Tibial nerve (tissue), 4 donors: ENCODE measurements at places on chromosomes 7 and 10. TPM values are rescaled to one million over a fixed set of nuclear protein-coding genes. Genes with fewer than 3 reads are reported as not detected.

- DNase-seq: no peak
Measured at GRCh38 chr7:4965295-4966022, 6.5 kb upstream of the MMD2 start.

GRCh38 chr10:7015457-7015856, 395.4 kb downstream of the SFMBT2 start:
- no peak for DNase-seq

DNA sequence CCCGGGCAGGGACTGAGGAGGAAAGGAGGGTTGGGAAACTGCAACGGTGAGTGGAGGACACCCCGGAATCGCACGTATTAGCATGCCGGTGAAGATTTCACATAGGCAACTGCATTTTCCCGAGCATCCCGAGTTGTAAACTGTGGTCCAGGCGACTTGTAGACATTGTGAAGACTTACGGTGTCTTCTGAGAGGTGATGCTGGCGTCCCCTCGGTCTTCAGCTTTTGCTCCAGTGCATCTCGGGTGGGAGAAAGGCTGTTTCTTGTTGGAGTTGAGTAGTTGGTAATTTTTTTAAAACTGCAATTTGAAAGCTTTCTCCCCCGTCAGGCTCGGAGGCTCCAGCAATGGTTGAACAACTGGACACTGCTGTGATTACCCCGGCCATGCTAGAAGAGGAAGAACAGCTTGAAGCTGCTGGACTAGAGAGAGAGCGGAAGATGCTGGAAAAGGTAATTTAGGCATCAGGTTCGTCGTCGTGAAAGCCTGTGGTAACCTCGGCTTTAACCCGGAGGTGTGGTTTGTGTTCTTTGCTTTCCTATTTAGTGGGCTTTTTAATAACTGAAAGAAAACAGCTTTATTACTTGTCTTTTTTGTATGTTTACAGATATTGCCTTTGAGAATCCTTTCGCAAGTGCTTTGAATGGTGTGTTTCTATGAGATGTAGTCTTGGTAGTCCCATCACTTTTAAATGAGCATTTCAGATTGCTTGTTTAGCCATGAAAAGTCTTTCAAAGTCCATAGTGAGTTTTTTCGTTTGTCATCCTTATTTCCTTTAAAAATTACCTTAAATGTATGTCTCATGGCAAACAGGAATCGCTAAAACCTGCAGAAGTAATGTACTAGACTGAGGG, 687 bp downstream of the HELLS start:
- no peak for DNase-seq

DNA sequence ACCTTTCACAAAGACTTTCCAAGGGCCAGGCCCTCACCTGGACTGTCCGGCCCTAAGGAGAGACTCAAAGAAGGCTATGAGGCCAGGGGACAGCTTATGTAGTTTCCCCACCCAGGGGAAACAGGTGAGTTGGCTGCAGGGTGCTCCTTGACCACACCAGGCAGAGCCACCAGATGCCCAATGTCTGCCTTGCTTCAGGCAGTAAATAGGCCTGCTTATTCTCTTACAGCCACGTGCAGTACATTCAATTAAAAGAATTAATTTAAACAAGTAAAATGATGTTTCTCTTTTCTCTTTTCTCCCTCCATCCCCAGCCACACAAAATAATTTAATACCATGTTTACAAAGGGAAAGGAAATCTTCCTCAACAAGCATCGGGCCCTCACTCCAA, 66.6 kb upstream of the ABLIM1 start:
- no peak for DNase-seq

DNA sequence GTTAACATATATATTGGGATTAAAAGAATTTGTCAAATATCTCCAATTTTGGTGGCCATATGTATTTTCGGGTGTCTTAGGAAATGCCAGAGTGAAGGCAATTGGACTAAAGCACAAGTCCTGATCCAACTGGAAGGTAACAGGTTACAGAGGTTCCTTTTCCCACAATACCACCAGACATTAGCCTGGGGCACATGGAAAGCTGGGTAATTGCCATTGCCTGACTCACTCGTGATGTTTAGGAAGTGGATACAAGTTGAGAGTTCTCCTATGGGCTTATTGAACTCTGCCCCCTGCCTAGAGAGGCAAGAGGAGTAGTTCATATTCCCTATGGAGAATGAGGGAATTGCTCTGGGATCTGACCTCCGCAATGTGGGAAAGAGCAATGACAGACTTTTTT, 5.7 kb downstream of the DNAH11 start:
- no peak for DNase-seq

- no peak for DNase-seq
Measured at GRCh38 chr10:79447911-79448731, 2.7 kb upstream of the ZCCHC24 start.

DNA sequence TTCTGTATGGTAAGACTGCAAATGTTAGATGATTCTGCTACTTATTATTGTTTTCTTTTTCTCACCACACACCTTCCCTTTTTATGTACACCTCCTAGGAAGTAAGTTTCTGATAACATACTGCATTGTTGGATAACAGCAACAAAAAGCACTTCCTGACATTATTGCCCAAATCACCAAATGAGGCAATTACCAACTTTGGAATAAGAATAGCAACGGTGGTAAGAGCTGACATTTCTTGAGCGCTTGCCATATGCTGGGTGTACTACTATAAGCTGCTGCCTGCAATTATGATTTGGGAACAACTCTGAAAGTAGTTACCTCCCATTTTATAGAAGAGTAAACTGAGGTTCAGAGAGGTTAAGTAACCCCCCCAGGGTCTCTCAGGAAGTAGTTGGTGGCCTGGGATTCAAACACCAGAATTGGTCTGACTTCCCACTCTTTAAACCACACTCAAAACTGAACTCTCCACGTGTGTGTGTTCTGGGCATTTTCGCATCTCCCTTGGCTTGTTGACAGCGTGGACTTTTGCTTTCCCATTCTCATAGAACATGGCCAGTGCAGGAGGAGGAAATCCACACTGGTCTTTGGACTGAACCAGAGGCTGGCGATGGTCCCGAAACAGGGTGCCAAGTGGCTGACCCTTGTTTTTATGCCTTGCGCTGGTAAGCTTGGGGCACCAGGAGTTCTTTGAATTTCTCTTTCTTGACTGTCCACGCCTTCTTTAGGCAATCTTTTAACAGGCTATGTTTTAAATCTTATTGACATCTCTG, 71.4 kb downstream of the TCF7L2 start:
- no peak for DNase-seq

Gene ZP3
- total RNA-seq: 19.4 TPM

Gene MBL2
- total RNA-seq: 0.22 TPM

Gene PCBD1
- 57.7 TPM for total RNA-seq
